ENCODE measurements at places on chromosomes 4 and X. TPM values are rescaled to one million over a fixed set of nuclear protein-coding genes. Genes with fewer than 3 reads are reported as not detected.

DNA sequence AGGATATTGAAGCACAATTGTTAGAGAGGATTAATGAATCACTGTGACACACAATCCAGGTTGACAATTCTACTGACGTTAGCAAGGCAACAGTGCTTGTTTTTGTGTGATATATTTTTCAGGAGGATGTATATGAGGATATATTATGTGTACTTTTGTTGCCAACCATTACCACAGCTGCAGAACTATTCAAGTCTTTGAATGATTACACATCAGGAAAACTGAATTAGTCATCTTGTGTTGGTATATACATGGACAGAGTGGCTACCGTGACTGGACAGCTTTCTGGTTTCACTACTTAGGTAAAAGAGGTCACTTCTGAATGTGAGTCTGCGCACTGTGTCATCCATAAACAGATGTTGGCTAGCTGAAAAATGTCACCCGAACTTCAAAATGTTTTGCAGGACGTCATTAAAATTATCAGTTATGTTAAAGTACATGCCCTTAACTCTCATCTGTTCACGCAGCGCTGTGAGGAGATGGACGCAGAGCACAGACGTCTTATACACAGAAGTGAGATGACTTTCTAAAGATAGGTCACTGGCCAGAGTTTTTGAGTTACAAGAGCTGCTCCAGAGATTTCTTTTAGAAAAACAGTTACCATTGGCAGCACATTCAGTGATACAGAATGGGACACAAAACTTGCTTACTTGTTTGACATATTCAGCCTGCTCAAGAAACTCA lies 69.0 kb downstream of the MRPL1 start:
- DNase-seq: no peak

Gene RIPPLY1
- not detected for total RNA-seq

DNA sequence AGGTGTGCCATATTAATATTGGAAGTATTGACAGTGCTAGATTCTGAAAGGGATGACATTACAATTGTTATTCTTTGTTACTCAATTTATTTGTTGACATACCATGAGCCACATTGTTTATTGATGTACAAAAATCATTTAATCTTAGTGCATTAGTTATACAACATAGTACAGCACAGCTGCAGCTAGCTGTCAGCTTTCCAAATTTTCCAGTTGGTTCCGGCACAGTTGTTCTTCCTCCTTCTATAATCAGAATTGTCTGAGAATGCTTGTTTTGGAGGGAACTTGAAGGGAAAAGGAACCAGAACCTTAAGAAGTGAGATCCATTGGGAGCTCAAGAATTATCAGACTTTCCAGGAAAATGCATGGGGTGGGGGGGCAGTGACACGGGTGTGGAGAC lies 281.4 kb downstream of the ZIC3 start:
- no peak for DNase-seq

GRCh38 chr4:92236877-92237276 lies 66.9 kb upstream of the GRID2 start:
- DNase-seq: no peak

Data from activated T-cell treated with anti-CD3 and anti-CD28 coated beads, Interleukin-2, amount 50 U/mL, for 4 hours (primary cell).